NCI-H2171 (cell line): ENCODE measurements at places on chromosomes 12 and 14.
A peak's percentile ranks its signal among the peaks of the same experiment; 100 is the strongest.

DNA sequence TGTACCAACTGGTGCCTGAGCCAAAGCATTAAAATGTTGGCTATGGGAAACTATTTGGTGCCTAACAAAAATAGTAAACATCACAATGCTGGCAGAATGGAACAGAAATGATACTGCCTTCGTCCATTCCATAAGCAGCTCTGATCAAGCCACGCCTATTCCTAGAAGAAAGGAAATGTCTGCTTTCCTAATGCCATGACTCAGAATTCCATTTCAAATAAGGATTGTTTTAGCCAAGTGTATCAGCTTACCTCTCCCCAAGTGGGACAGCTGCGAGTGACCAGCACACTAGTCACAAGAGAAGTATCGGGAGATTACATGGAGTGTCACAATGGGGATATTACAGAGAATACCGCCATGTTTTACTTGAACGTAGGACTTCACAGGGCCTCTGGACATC, 38.7 kb downstream of the GLT8D2 start:
- DNase-seq, result no peak

GRCh38 chr12:32504591-32504990, 105.2 kb downstream of the FGD4 start:
- DNase-seq, result no peak

GRCh38 chr12:64057706-64058105, 164.4 kb downstream of the KICS2 start:
- DNase-seq, result no peak

- DNase-seq, result no peak
Measured at GRCh38 chr12:45674181-45674977, 55.1 kb upstream of the ARID2 start.

GRCh38 chr14:76201162-76201561, 49.4 kb downstream of the GPATCH2L start:
- no peak for DNase-seq

GRCh38 chr14:98984027-98984718, 287.8 kb downstream of the BCL11B start:
- no peak for DNase-seq

GRCh38 chr12:13211859-13212664, 15.5 kb downstream of the EMP1 start:
- DNase-seq, result peak; percentile 36

- peak; percentile 16 for DNase-seq
Measured at GRCh38 chr14:33186656-33187055, 248.0 kb downstream of the NPAS3 start.

GRCh38 chr12:2857021-2857431, at the start of gene TEX52:
TSS of gene TEX52 (minus strand) at chr12:2857039. CDS start at chr12:2857026, 13 bp downstream.
- no peak for DNase-seq

DNA sequence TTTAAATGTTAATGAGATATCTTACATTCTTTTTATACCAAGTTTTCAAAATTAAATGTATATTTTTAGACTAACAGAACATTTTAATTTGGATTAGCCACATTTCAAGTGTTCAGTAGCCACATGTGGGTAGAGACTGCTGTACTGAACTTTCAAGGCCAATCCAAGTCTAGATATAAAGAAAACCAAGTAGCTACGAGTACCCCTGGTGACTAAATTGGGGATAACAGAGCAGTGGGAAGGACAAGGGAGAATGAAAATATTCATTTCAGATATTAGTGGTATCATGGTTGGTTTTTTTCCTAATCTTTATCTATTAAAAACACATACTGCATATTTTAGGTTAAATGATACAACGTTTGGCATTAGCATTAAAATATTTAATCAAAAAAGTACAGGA, 69.4 kb upstream of the RHOJ start:
- DNase-seq, result peak; percentile 53

- no peak for DNase-seq
Measured at GRCh38 chr12:132327336-132328171, 1.8 kb downstream of the GALNT9 start.

DNA sequence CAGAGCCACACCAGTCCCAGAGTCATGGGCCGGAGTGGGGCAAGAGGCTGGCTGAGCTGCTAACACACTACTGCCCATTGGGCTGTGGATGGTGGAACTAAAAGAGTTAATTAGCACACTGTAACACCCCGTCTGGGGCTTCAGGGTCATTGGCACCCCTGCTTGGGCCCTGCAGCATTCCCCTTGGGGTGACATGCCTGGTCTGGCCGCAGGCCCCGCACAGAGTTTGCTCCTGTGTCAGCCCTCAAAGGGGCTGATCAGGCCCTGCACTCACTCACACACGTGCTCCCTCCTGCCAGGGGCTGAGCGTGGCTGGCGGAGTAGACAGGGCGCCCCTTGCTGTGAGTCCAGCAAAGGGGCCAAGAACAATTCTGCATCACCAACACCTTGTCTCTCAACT, 1499.6 kb upstream of the TMEM132C start:
- DNase-seq, result no peak

DNA sequence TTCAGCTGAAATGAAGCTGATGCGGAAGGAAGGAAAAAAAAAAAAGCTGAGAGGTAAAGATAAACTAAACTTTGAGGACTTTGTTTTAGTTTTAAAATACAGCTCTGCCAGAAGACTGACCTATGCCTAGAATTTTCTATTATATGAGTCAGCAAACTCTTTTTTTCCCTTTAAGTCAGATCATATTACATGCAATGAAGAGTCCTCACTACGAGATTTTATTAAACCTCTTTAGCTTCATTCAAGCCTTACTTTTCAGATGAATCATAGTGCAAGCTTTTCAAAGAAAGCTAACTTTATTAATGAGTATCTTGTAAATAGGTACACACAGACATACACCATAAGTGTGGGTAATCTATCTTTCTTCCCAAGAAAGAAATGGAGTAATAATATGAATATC, 57.8 kb upstream of the FSCB start:
- DNase-seq, result no peak

GRCh38 chr14:105096206-105096875, 31.1 kb upstream of the GPR132 start:
- DNase-seq, result no peak

DNA sequence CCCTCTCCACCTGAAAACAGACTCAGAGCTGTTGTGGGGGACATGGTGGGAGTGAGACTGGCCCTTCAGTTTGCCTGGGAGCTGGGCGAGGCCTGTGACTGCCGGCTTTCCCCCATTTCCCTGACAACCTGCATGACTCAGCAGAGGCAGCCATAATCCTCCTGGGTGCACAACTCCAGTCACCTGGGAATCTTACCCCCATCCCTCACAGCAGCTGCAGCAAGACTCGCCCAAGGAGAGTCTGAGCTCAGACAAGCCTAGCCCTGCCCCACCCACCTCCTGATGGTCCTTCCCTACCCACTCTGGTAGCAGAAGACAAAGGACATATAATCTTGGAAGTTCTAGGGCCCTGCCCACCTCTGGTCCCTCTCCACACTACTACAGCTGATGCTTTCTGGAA, 207.3 kb upstream of the ARID2 start:
- no peak for DNase-seq

- no peak for DNase-seq
Measured at GRCh38 chr14:104244221-104245011, 106.0 kb downstream of the KIF26A start.

- no peak for DNase-seq
Measured at GRCh38 chr12:52090291-52090690, 10.8 kb downstream of the SMIM41 start.
